Liver (tissue), 10 donors: ENCODE measurements at places on chromosomes 3 and 15.

- no peak for DNase-seq
Measured at GRCh38 chr3:74606996-74607395, 7.5 kb downstream of the CNTN3 start.

DNA sequence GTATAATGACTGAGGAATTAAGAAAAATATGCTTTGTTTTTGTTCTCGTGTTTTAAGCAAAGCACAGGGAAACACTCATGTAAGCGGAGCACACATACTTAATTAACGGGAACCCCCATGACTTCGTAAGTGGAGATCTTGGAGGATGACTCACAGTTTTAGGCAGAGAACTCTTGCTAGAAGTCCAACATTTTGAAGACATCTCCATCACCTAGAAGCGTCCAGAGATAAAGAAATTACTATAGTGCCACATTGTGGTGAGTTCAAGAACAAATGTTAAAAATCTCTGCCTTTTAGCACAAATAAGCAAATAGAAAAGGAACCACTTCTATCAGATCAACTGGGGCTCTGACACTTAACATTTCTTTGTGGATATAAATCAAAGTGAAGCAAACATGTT lies 194.1 kb upstream of the ARHGEF26 start:
- no peak for DNase-seq

- no peak for DNase-seq
Measured at GRCh38 chr15:64993290-64993689, 3.6 kb upstream of the SPG21 start.

- no peak for DNase-seq
Measured at GRCh38 chr3:135991621-135992020, 26.1 kb downstream of the PPP2R3A start.

DNA sequence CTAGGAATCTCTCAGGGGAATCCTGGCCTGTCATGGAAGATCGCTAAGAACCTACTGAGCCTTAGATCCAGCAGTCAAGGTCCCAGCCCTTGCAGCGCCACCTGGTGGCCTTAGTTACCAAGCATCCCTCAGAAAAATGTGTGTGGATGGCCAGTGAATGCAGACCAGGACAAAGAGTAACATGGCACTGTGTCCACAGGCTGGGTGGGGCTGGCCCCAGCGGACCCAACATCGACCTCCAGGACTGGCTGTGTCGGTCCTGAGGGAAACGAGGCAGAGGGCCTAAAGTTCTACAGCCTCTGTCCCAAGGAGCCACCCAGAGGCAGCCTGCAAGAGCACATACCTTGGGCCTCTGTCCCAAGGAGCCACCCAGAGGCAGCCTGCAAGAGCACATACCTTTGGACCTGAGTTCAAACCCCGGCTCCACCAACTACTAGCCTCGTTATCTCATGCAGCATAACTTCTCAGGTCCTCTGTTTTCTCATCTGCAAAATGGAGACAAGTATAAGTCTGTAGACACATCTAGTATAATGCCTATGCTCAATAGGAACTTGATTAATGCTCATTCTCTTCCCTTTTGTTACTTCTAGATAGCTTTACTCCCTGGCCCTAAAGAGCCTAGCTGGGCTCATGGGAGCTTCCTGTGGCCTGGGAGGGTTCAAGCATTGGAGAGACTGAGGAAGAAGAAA lies 57.5 kb upstream of the HERC1 start:
- peak; percentile 91 for DNase-seq

- DNase-seq, result no peak
Measured at GRCh38 chr15:59611276-59612260, at the start of gene GCNT3. Gene GCNT3 (plus strand): TSS chr15:59611783. CDS start chr15:59618239, 6,456 bp downstream.

DNA sequence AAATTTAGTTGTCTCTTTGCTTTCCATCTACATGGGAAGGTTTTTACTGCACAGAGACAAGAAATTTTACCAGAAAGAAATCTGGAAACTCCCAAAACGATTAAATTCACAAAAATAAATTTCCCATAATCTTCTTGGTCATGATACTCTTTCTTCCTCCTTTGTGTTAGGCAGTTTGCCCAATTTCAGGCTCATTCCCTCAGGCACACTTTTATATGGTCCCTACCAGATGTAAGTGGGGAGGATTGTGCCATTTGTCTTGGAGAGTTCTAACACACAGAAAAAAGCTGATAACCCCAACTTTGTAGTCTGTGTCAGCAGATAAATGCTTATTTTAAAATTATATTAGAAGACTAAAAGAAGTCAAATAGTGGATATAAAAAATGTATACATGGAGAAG lies 49.1 kb upstream of the CCDC50 start:
- no peak for DNase-seq

DNA sequence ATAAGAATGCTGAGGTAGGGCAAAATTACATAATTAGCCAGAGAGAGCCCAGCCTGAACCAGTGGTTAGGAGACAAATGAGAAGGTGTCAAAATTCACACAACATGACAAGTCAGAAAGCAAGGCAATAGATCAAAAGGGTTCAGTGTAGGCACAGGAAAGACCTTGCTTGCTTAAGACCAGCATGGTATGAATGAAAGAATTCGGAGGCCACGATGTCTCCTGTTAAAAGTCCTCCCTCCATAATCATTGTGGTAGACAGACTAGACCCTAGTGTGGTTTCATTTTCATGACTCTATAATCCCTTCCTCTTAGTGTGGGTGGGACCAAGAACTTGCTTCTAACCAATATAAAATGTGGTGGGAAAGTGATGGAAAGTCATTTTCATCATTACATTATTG lies 98.7 kb upstream of the ANKRD28 start:
- DNase-seq, result no peak

- no peak for DNase-seq
Measured at GRCh38 chr3:169100616-169101015, 562.9 kb downstream of the MECOM start.

GRCh38 chr3:127791221-127791913 lies 30.9 kb downstream of the MGLL start:
- no peak for DNase-seq

- no peak for DNase-seq
Measured at GRCh38 chr3:119585856-119586570, 6.7 kb downstream of the ADPRH start.

DNA sequence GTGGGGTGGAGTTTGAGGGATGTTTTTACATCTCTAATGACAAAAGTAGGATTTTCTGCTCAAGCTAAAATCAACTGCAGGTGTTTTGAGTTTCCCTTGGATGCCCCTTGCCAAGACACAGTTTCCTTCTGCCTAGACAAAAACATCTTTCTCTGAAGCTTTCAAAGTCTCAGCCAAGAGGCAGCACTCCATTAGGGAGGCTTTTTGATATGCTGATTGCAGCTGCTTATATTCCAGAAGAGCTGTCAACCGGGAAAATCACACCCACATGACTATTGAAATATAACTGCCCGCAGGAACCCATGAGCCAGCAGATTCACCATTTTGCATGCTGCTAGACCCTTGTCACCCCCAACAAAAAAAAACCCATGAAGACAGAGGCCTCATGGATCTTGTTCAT lies 27.5 kb upstream of the ZNF148 start:
- no peak for DNase-seq

DNA sequence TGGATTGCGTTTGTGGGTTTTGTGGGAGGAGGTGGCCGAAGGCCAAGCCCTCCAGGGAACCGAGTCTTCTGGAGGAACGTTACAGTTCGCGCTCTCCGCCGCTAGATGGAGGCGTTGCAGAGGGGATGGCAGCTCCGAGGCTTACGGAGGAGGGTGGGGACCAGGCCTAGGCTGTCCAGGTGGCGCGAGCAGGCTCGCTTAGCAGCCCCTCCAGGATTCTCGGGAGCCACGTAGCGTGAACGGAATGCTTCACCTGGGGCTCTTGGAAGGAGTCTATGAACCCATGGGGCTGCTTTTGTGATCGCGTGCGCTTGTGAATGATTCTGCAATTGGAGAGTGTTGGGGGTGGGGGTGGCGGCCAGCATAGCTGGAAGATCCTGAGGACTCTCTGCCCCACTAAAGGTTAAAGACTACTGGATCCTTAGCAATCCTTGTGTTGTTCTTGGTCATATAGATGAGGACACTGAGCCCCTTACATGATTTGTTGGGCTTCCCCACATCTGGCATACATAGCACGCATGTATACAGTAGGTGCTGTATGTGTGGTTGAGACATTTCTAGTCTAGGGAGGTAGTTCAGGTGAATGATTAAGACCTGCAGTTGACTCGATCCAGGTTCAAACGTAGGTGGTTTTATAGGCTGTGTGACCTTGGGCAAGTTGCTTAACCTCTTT lies 25.7 kb downstream of the FAM3D start:
- peak; percentile 68 for DNase-seq
